Activated T-helper 17 cell treated with anti-CD3 and anti-CD28 coated beads, Interleukin-2, amount 50 U/mL, for 72 hours (primary cell): ENCODE measurements at places on chromosomes 6 and 20.
A peak's percentile ranks its signal among the peaks of the same experiment; 100 is the strongest.

GRCh38 chr6:138109042-138109997 is 2.1 kb upstream of the PERP start:
- peak; percentile 38 for ATAC-seq

DNA sequence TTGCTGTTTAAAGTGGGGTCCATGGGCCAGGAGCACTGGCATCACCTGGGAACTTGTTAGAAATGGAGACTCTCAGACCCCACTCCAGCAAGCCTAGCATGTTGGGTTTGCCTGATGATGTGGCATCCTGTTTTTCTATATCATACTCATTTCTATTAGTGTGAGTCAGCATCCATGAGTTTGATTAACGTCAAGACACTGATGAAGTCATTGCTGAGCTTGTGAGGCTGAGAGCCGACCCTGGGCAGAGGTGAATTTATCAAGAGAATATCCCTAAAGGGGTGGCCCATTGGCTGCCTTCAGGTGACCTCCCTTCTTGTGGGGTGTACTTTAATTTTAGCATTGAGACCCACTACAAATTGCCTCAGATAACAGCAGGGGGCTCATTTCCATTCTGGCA is 43.4 kb upstream of the RNF144B start:
- peak; percentile 87 for ATAC-seq

DNA sequence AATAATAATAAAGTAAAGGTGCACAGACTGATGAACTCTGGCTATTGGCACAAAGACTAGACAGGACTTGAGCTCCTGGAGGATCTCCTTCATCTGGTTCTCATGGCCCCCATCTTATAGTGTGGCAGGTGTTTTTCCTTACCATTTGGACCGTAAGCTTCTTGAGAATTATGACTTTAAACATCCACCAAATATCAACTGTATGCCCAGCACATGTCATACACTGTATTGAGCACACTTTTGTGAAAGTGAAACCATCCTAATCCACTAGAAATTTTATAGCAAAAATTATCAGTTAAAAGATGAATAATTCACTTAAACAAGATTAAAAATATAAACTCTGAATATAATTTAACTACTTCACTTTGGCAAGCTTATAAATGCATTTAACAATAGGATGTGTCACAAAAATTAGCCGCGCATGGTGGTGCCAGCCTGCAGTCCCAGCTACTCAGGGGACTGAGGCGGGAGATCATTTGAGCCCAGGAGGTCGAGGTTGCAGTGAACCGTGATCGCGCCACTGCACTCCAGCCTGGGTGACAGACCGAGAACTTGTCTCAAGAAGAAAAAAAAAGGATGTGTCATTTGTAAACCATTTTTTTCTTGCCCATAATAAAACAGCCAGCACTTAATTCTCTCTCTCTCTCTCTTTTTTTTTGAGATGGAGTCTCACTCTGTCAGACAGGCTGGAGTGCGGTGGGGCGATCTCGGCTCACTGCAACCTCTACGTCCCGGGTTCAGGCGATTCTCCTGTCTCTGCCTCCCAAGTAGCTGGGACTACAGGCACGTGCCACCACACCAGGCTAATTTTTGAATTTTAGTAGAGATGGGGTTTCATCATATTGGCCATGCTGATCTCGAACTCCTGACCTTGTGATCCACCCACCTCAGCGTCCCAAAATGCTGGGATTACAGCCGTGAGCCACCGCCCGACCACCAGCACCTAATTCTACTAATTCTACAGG is 9.1 kb downstream of the HIVEP2 start:
- peak; percentile 53 for ATAC-seq

- ATAC-seq, result no peak
Observed at GRCh38 chr20:57481281-57481711, 43.6 kb downstream of the CTCFL start.

GRCh38 chr6:56005426-56005825 is 130.0 kb upstream of the BMP5 start:
- ATAC-seq, result no peak

DNA sequence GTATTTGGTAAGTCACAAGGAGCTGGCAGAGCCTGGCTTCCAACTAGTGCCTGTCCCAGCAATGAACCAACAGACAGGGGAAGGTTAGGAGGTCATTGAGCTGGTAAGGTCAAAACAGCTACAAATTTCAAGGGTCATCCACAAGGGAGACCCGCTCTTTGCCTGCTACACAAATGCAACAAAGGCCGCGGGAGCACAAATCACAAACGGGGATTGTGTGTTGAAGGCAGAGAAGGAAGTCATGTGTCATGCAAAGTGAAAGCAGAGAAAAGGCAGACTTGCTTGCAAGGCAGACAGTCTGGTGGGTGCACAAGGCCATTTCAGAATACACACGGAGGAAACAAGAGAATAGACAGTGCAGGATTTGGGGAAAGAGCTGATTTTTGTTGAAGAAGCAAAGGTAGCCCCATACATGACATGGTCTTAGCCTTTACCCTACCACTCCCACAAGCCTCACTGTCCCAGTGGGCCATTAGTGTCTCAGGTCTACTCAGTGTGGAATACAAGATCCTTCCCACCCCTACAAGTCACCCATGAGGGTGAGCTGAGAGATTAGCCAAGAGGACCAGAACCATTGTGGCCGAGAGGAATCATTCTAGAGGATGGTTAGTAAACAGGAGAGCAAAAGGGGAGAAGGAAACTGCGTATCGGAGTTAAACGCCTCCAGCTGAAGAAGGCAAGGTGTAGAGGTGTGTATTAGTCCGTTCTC is 18.1 kb upstream of the SAMHD1 start:
- peak; percentile 81 for ATAC-seq

DNA sequence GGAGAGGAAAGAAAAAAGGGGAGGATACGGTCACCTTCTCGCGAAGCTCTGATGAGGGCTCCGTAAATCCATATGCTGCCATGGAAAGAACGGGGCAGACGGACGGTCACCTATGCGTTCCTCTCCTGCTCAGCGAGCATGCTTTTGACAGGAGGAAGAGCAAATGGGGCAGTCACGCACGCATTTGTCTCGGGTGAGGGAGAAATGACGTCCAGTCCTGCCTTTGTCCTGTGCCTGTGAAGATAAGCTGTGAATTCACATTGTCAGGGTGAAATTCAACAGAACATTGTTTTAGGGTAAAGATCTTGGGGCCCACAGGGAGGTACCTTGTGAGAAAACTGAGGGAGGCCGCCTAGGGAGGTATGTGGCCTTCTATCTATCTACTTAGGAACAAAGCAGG is 83.8 kb downstream of the IRF4 start:
- ATAC-seq, result no peak

GRCh38 chr20:52470561-52470960 is 279.0 kb upstream of the ZFP64 start:
- no peak for ATAC-seq

GRCh38 chr6:134678436-134678889 is 271.4 kb downstream of the ALDH8A1 start:
- ATAC-seq, result no peak

GRCh38 chr6:48404927-48405326 is 293.9 kb upstream of the PTCHD4 start:
- ATAC-seq, result no peak

GRCh38 chr6:106124437-106125430 is 38.6 kb downstream of the PRDM1 start:
- ATAC-seq, result no peak
